Gastroesophageal sphincter (tissue), 4 donors: ENCODE measurements at places on chromosomes 2 and 18. TPM values are rescaled to one million over a fixed set of nuclear protein-coding genes. Genes with fewer than 3 reads are reported as not detected.

- ATAC-seq = no peak
Measured at GRCh38 chr2:217749008-217749407, 253.8 kb downstream of the TNS1 start.

The ZSWIM2 gene
- not detected for total RNA-seq

The CD207 gene
- not detected for total RNA-seq

- peak; percentile 95 for ATAC-seq
Measured at GRCh38 chr18:59899298-59900221, at the start of gene PMAIP1. Gene PMAIP1 (plus strand): TSS chr18:59899996. CDS start chr18:59900178, 182 bp downstream.

DNA sequence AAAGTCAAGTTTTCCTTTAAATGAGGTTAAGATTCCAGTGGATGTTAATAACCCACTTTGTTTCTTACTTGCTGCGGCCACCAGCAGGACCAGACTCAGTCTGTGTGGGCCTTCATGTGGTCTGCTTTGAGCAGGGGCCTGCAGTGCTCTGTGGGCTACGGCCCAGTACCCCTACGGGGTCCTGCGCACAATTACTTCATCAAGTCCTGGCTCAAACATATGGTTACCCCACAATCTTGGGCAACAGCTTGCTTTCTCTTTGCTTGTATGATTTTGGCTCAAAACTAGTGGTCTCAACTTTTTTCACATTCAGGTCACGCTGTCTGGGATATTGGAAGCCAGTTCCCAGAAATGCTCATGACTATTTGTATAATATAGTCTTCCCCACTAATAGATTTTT lies 64.2 kb downstream of the PTPN2 start:
- no peak for ATAC-seq

DNA sequence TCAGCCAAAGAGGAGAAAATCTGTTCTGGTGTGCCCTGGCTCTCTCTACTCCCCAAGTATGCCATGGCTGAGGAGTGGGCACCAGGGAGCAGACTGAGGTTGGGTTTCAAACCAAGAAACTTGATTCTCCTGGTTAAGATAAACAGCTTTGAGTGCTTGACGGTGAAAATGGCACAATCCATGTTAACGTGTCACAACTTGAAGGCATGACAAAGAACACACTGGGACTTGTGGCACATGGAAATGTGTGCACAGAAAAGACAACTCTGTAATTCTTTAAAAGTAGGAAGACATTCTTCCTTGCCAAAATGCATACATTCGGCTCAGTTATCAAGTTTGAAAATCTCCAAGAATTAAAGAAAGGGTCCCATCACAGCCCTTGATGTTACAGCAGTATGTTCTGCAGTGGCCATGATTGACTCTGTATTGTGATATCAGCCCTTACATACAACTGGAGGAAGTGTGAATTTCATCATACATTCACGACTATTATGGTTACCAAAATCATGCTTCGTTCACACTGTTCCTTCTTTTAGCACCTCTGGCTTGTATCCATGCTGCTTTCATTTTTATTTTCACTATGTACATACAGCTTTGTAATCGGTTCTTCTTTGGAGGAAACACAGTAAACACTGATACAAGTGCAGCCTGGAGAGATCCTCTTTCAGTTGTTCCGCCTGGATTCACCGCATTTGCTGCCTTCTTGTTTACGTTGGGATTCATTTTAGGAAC lies 15.6 kb upstream of the ACTG2 start:
- ATAC-seq = peak; percentile 34
